CD4-positive, alpha-beta T cell treated with Interferon alpha-2 for 1 hour (primary cell): ENCODE measurements at places on chromosomes 1 and 21.
A peak's percentile ranks its signal among the peaks of the same experiment; 100 is the strongest.

DNA sequence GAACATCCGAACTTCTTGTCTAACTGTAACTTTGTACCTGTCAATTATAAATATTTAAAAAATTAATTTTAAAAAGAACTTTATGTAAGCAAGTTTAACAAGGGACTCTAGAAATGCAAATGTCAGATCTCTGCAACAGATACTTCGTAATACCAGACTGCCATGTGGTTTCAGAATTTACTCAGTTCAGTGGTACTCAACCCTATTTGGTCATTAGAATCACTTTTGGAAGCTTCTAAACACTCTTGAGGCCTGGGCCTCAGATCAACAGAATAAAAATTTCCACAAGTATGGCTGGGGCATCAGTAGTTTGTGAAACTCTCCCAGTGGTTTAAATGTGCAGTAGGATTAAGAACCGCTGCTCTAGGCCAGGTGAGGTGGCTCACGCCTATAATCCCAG, 139.5 kb upstream of the SMYD2 start:
- DNase-seq, result no peak

DNA sequence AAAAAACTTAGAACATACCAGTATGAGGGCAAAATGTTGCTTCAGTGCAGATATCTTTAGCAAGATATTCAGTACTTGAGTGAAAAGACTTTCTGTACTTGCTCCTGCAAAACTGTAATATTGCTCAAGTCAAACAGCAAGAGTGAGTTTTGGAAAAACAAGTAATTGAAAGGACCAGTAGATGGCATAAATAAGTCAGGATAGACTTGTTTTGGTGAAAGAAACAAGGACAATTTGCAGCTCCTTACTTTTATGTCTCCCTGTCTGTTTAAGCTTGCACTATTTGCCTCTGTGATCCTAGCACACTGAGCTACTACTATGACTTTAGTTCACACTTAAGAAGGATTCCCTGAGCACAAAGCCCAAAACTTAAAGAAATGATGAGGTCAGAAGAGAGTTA, 39.1 kb downstream of the IFI44 start:
- no peak for DNase-seq

DNA sequence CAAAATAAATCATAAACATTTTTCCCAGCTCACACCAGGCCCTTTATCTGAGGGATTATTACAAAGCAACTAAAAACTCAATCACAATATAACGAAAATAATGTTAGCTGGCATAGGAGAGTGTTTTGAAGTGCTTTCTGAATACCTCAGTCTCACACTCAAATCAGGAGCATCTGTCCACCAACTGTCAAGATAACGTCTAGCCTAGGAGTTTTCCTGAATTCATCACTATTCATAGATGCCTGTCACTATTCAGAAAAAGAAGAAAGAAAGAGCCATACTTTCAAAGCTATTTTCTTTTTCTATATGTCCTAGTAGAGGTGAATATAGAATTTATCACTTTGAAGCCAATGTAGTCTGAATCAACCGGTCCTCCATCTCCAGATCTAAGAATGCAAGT, 127.0 kb downstream of the AKT3 start:
- no peak for DNase-seq

DNA sequence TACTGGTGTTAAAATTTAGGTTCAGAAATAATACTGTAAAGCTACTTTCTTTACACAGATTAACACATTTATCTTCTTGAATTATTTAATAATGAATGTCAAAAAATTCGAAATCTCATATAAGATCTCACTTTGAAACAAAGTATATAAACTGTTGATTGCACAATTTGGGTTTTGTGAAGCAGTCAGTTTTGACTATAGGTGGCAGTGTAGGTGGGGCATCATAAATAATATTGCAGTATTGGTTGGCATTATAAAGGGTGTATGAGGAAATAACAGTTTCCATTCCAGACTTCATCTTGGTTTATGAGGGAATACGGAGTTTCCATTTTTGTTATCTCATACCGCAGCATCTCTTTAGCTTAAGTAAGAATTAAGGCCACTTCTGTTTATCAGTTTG, 49.9 kb downstream of the SUCO start:
- no peak for DNase-seq

GRCh38 chr1:68128820-68129219, 78.4 kb upstream of the DIRAS3 start:
- DNase-seq, result no peak

DNA sequence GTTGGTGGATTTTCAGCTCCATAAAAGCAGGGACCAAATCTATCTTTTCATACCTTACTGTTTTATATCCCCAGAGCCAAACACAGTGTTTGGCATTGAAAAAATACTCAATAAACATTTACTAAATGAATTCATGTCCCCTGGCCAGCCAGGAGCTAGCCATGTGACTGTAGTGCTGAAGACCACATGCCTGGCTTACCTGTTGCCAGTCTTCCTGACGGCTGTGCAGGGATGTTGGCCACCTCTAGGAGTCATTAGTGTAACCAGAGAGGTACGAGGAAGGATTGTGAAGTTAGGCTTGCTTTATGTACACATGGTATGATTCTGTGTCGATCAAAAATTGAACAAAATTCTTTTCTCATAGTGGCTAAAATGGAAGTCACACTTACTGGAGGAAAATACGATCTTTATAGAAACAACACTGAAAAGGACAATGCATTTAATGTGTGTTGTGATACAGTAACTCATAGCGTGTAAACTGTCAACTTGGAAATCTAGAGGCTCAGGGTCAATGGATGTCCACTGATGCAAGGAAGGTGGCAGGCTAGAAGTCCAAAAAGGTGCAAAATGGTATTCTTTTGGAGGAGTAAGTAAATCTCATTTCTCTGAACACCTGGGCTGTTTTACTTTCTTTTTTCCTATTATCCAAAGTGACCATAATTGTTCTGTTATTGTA, 60.9 kb downstream of the FGGY start:
- no peak for DNase-seq

DNA sequence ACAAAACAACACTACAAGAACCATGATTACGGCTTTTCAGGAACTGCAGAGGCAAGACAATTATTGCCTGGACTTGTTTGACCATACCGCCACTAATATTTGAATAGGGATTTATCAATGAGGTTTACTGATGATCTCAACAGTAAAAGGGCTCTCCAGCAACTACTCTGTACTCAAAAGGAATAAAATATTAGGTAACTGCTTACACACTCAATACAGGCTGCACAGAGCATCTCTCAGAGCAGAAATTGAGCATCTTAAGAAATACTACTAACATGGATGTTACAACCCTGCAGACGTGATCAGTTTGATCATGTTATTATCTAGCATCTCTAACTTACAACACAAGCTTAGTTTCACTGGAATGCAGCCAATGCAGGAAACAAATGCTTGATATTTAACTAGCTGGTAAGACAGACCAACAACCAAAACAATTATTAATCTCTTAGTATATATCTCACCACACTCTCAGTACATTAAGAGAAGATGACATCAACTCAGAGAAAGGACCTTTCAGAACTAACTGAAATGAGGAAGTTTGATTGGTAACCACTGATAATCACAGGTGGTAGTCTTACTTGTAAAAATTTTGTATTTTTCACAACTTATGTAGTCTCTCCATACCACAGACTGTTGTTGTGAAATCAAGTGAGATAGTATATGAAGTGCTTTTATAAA, 52.2 kb downstream of the PUM1 start:
- no peak for DNase-seq

DNA sequence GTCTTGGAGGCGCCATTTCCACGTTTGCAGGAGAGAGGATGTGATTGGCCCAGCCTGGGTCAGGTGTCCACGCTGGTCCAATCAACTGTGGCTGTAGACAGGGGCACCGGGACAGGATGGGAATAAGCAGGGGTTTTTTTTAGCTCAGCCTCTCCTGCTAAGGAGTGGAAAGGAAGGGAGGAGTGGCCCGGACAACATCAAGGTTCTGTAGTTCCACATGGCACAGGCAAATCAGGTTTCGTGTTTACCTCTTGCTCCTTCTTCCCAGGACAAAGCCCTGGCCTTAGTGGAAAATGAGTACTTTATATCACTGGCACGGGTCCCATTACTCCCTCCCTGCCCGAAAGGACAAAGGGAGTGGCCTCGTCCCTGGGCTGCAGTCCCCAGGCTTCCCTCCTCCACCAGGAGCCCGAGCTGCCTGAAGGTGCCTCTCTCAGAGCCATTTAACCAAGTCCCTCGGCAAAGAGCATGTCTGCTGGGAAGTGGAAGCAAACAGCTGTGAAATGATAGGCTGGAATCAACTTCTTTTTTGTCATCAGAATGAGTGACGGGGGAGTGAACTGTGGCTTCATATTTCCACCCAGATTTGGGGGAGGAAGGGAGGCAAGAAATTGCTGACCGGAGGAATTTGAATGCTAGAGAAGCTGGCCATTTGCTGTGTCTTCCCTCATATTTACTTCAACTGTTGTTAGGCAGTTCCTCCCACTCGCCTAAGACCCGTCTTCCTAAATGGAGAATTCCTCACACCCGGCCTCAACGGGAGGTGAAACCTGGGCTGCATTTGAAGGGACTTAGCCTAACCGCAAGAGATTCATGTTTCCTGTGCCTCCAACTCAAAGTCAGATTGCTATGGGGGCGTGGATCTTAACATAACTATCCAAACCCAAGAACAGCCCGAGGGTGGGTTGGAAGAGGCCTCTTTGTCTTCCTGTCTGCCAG, 84.9 kb upstream of the SLC44A3 start:
- no peak for DNase-seq

DNA sequence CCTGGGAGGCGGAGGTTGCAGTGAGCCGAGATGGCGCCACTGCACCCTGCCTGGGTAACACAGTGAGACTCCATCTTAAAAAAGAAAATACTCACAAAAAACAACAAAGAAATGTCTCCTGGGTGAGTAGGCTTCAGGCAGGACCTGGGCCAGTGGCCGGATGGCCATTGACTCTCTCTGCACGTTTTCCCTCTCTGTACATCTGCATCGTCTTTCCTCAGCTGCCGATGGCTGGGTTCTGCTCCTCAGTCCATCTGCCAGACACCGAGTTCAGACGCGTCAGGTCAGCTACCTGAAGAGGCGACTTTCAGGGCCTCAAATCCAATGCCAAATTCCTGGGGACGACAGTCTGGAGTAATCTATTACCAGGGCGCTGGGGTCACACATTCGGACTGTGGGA, 199.3 kb downstream of the CAMTA1 start:
- DNase-seq, result no peak

- DNase-seq, result no peak
These were observed 180.1 kb downstream of the CAMTA1 start for GRCh38 chr1:6965083-6965934.

DNA sequence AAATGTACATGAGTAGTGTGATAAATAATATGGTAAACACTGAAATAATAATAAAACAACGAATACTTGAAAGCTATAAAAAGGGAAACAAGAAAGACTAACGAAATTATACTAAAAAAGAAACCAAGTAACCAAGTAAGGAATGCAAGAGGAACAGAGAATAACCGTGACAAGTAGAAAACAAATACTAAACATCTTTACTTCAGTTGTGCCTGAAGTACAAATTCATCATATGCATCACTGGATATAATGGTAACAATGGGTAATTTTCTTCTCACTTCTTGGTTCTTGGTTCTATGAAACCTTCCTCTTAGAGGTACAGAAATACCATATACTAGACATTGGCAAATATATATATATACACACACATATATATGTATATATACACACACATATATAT, 1093.6 kb upstream of the B3GALT2 start:
- DNase-seq, result no peak

DNA sequence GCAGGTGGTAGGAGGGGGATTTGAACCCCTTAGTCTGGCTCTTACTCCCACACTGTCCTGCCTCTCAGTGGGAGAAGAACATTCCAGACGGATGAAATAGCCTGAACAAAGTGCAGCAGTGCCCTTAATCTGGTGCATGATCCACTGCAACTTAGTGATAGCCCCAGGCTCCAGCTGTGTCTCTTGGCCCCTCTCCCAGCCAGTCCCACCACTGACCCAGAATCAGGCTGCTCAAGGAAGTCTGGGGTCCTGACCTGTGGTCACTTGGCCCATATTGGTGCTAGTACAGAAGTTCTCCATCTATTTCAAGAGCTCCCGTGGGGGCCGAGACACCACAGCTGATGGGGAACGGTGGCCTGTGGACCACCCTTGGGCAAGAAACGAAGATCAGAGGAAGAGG, 255.0 kb downstream of the KAZN start:
- no peak for DNase-seq

DNA sequence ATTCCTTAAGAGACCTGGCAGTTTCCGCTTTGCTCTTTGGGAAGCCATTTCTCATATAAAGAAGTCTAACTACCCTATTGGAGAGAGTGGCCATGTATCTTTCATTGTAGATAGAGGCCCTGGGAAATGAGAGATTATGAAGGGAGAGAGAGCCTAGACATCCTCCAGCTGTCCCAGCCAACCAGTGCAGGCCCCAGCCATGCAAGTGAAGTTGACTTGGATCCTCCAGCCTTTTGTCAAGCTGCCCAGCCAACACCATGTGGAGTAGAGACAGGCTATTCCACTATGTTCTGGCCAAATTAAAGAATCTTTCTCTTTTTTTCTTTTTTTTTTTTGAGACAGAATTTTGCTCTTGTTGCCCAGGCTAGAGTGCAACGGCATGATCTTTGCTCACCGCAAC, 7.1 kb upstream of the ANP32E start:
- DNase-seq, result no peak

DNA sequence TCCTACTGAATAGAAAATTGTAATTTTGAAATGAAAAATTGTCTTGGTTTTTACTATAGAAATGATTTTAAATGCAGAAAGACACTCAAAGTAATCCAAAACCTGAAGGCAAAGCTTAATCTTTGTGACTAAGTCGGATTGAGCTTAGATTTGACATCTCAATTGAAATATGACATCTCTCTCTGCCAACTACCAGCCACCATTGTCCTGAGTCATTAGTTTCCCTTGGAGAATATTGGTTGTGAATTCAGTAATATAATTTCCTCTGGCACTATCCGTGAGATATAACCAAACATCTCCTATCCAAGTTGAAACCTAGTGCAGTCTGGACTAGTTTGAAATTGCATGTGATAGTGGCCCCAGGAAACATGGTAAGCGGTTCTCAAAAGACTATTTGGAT, 37.1 kb downstream of the PLA2G4A start:
- DNase-seq, result no peak

- no peak for DNase-seq
These were observed 45.6 kb downstream of the DDX20 start for GRCh38 chr1:111801071-111801850.

GRCh38 chr1:221117548-221117951, 238.3 kb downstream of the HLX start:
- DNase-seq, result no peak

GRCh38 chr1:171661076-171661650, 8.7 kb upstream of the MYOC start:
- no peak for DNase-seq

GRCh38 chr1:202968895-202969295, 1.8 kb upstream of the CYB5R1 start:
- peak; percentile 59 for DNase-seq

GRCh38 chr1:234518876-234519275, 39.9 kb upstream of the TARBP1 start:
- DNase-seq, result no peak

DNA sequence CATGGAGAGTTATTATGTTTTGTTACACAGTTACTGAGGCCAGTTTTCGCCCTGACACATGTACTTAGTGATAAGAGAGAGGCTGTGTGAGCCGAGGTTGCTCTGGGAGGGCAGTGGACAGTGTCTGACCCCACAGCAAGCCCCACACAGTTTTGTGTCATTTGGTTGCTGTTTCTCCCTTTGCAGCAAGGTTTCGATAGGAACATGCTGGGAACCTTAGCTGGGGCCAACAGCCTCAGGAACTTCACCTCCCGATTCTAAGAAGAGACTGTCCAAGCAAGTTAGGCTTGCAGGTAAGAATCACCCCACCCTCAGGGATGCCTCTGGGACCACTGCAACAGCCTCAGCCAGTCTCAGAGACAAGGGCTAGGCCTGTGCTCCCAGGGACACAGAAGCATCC, 45.3 kb downstream of the PKP1 start:
- DNase-seq, result no peak
